ENCODE measurements at places on chromosomes 11 and 22.

DNA sequence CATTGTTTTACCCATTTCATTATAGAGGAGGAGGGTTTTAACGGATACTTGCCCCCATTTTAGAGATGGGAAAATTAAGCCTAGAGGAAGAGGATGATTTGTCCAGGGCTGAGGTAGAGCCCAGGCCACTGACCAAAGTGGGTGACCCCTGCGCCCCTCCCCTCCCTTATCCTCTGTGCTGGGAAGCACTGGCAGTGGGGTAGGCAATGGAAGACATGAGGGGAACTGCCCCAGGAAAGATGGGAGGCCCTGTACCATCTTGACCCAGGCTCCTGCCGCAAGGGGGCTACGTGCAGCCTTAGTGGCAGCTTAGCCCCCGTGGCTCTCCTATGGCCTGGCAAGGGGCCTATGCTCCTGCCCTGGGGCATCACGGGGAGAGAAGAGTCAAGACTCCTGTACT, 76.4 kb upstream of the MYOD1 start:
- DNase-seq = no peak

- peak; percentile 90 for DNase-seq
Measured at GRCh38 chr11:65382033-65382803, at the start of gene SLC25A45. TSS of gene SLC25A45 (minus strand) at chr11:65382646. CDS start at chr11:65381951, 695 bp downstream.

DNA sequence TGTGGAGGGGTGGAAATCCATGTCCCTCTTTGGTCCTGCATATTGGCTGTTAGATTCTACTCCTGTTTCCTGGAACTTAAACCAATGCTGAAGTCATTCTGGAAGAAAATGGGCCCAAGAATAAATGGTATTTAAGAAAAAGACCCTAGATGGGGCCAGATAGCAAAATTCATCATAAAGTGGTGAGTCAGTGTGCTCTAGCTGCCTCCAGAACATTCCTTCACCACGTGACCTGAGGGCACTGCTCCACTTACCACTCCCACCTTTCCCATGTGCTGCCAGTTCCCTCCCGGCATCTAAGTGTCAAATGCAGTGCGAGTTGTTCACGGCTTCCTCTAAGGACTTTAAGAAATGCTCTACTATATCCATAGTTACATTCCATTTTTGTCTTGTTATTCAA, 30.9 kb upstream of the NAP1L4 start:
- no peak for DNase-seq

- DNase-seq = no peak
Measured at GRCh38 chr22:49368976-49369725, 458.5 kb downstream of the BRD1 start.

GRCh38 chr11:71485063-71485399, 32.0 kb downstream of the NADSYN1 start:
- no peak for DNase-seq

DNA sequence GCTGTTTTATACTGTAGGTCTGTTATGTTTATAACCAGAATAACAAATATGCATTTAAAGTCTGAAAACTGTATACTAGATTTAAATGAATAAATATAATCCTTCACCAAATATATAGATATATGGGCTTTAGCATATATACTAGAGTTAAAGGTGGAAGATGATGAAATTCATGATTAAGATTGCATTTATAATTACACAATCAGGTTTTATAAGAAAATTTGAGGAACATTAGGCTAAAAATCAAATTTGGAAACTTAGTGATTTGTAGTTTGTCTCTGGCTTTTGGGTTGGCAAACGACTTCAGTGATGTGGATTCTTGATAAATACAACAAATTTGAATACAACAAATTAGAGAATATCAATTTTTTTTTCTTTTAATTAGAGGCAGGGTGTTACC, 10.0 kb downstream of the BCL2L13 start:
- no peak for DNase-seq

- DNase-seq = no peak
Measured at GRCh38 chr11:20159466-20160381, 551 bp downstream of the DBX1 start.

DNA sequence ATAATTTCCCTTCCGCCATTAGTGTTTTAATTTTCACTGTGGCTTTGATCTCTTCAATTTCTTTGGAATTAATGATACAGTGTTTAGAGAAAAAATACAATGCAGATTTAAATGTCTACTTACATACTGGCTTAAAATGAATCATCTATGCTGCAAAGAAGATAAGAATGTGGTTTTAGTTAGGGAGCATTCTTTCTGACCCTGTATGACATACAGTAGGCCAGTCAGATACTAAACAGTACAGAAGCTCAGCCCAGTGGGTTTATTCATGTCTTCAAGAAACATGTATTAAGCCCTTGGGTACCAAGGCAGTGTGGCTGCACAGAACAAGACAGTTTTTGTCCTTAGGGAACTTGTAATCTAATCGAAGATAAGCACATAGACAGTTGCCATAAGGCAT, 268.8 kb downstream of the DDX10 start:
- no peak for DNase-seq

DNA sequence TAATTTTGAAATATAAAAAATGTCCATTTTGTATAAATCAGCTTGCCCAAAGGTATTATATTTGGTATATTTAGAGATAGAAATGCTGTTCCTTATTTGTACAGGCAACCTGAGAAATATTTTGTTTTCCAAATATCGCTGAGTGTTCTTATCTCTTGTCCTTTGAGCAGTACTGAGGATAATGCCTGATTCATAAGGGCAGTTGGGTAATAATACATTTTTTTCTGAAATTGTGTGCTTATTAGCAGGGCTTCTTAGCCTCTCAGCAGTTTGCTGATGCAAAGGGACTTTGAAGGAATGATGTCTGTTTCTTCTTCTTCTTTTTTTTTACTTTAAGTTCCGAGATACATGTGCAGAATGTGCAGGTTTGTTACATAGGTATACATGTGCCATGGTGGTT, 69.1 kb downstream of the LDLRAD3 start:
- no peak for DNase-seq

DNA sequence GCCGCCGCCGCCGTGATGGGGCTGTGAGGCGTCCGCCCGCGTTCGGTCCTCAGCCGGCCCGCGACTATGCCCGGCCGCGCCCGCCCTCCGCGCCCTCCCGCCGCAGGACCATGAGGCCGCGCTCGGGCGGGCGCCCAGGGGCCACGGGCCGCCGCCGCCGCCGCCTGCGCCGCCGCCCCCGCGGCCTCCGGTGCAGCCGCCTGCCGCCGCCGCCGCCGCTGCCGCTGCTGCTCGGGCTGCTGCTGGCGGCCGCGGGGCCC, 215 bp downstream of the ZNRF3 start:
- no peak for DNase-seq

- peak; percentile 38 for DNase-seq
Measured at GRCh38 chr11:45803971-45804760, 783 bp upstream of the SLC35C1 start.

DNA sequence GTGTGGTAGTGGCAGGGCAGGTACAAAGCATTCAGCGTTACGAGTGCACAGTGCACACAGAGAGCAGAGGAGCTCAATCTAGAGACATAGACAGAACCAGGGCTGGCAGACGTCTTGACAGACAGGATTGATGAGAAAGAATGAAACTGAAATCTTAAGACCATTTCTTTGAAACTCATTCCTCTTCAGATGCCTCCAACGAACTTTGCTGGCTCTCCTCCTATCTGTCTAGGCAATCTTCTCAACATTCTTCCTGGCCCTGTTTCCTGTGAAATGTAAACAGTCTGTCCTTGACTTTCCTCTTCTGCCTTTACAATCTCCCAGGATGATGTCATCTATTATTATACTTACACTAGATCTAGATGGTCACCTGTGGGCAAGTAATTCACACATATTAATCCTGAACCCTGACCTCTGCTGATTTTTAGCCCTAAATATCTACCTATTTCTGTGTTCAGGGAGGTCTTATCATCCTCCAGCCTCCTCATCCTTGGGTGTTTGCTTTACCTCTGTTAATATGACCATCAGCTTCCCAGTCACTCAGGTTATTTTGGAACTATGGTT, 119.5 kb downstream of the ENTHD1 start:
- DNase-seq = no peak

GRCh38 chr11:95989076-95989605, 65.2 kb upstream of the MTMR2 start:
- DNase-seq = no peak

DNA sequence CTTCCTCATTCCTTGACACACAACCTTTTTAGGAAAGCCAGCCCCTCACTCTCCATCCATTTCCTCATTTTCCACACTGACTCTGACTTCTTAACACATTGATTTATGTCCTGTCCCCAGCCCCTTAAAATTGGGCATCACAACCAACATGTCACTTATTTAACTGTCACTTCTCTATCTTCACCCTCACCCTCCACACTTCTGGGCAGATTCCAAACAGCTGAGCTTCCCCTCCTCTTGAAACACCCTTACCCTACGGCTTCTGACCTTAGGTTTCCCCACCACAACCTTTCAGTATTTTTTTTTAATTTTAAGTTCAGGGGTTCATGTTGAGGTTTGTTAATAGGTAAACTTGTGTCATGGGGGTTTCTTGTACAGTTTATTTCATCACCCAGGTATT, 696.3 kb downstream of the DLG2 start:
- DNase-seq = no peak

DNA sequence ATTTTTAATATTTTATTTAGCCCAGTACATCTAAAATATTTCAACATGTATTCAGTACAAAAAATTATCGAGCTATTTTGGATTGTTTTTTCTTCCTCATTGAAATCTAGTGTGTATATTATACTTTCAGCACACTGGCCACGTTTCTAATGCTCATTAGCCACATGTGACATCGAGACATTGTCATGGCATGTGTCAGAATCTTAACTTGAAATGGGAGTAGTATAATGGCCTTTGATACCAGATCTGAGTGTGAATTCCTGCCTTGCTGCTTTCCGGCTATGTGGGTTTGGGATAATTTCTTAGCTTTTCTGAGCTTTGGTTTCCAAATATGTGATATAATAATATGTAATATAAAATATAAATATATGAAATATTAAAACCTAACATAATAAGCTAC, 54.3 kb downstream of the BCL2L13 start:
- no peak for DNase-seq

DNA sequence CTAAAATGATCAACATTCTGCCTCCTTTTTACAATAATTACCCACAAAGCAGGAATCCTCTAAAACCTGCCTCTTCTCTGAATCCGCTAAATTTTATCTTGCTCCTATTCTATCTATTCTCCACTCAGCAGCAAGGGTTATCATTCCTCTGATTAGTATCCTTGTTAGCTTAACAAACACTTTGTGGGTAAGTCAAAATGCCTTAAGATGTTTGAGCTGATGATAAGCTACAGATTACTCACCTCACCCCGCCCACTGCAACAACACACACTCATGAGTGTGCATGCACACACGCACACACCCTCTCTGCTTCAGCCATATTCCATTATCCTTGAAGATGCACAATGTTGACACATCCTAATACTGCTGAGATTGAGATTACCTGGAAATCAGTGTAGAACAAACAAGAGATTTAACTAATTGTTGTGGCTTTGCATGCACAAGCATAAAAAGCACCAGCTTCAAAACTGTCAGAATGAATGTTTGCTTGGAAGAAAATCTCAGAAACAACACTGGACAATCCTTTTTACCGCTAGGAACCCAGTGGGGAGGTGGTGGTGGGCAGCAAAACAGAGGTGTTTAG, 130.9 kb downstream of the BBOX1 start:
- no peak for DNase-seq

DNA sequence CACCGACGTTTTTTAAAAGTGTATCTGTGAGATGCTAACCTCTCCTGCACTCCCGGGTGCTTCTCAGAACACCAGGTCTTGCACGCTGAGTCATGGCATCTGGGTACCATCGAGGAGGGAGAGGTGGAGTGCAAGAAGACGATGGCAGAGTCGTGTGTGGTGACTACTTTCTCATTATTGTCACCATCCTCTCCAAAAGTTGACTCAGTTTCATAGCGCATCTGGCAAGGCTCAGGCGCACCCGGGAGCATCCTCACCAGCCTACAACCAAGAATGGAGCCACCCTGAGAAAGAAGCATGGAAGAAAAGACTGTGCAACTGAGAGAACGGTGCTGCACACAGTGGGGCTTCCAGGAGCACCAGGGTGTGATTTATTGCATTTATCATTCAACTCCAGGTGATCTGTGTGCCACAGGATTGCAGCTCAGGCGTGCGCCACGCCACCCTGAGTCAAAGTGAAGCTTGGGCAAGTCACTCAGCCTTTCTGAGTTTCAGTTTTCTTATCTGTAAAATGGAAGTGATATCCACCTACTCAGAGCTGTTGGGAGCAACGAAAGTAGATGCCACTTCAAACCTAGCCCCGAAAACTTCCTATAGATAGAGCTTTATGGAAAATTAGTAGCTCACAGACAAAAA, 65.4 kb downstream of the LINC01488 start:
- DNase-seq = no peak

GRCh38 chr11:10197091-10197490, 96.9 kb downstream of the SBF2 start:
- no peak for DNase-seq

DNA sequence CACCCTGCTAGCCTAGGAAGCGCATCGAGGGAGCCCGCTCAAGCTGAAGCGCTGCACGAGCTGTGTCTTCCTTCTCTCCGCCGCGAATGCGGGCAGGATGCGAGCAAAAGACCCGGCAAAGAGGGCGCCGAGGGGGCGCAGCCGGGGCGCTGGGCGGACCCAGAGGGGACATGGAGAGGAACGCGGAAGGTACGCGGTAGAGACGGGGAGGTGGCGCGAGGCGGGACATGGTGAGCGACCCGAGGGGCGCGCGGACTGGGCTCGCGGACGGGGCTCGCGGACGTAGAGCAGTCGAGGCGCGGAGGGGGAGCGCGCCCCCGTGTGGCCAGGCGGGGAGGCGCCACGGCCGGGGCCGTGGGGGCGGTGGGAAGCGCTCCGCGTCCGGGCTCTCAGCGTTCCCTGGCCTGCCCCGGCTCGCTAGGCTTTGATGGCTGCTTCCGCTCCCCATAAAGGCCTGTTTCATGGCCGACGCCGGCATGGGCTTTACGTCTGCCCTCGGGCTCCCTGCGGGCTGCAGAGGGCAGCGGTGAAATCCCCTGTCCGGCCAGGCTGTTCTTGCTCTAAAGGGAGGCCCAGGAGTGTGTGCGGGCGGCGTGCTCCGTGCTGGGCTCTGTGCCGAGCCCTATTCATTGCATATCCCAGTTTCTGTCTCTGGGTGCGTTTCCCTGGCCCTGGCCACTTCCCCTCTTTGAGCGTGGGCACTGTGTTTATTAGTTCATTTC, 31.2 kb upstream of the TRIM29 start:
- DNase-seq = peak; percentile 69

Measured in NCI-H1092 (cell line).